Stimulated activated naive CD8-positive, alpha-beta T cell treated with anti-CD3 and anti-CD28 coated beads, Interleukin-15, Interleukin-2, amounts not matched to agents 100 U/mL and 50 U/mL, for 24 hours (primary cell): ENCODE measurements at places on chromosomes 7 and 10.
A peak's percentile ranks its signal among the peaks of the same experiment; 100 is the strongest.

DNA sequence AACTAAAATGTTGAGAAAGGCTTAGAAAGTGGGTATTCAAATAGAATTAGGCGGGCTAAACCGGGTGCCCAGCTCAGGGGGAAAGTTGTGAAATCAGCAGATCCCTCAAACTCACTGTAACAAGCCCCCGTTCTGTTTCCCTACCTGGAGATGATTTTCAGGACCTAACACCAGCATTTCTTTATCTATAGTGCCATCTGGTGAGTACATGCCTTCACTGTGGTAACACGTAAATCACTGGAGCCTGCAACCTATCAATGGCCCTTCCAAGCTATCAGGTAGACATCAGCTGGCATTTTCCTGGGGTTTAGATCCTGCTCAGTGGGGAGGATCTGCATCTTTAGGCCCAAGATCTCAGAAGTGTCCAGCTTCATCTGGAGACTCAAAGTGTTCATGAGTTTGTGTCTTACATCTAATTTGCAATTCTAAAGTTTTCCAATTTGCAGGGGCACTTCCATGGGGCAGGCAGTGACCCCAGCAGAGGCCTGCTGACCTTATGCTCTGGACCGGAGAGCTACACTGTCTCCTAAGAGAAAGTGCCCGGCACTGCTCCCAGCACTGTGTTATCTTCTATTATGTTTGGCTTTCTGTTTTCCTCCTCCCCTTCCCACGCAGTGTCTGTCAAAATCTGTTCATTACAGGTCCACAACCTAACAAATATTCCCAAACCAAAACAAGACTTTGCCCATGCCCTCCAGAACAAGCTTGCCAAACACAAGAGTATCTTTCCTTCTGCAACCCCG lies 132.5 kb downstream of the LSM5 start:
- no peak for DNase-seq

- DNase-seq, result no peak
Observed at GRCh38 chr7:105655500-105656380, 74.4 kb upstream of the EFCAB10 start.

DNA sequence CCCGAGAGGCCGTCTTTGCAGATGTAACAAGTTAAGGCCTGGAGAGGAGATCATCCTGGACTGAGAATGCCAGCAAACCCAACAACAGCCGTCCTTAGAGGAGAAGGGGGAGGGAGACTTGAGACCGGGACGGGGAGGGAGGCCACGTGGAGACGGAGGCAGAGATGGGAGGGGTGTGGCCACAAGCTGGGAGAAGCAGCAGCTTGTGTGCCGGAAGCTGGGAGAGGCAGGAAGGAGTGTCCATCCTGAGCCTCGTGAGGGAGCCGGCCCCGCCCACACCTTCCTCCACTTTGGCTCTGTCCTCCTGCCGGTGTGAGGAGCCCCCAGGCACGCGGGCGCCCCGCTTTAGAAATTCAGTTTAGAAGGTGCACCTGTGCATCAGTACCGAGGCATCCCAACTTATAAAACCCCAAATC lies 95.7 kb downstream of the DNAJB6 start:
- DNase-seq, result peak; percentile 13

DNA sequence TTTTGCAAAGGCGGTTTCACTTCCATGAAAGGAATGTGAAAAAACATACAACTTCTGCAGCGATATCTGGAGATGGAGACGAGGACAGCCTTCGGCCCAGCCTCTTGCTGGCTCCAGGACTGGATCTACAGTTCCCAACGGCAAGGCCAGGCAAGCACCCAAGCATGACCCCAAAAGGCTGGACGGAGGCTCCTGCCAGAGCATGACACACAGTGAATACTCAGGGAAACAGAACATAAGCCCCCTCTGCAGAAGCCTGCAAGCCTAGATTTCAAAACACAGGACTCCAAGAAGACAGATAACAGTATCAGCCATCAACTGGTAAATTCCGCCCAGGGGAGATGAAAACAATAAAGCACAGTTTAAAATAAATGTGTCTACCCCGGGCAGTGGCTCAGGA lies 3.3 kb upstream of the LRRC27 start:
- no peak for DNase-seq

DNA sequence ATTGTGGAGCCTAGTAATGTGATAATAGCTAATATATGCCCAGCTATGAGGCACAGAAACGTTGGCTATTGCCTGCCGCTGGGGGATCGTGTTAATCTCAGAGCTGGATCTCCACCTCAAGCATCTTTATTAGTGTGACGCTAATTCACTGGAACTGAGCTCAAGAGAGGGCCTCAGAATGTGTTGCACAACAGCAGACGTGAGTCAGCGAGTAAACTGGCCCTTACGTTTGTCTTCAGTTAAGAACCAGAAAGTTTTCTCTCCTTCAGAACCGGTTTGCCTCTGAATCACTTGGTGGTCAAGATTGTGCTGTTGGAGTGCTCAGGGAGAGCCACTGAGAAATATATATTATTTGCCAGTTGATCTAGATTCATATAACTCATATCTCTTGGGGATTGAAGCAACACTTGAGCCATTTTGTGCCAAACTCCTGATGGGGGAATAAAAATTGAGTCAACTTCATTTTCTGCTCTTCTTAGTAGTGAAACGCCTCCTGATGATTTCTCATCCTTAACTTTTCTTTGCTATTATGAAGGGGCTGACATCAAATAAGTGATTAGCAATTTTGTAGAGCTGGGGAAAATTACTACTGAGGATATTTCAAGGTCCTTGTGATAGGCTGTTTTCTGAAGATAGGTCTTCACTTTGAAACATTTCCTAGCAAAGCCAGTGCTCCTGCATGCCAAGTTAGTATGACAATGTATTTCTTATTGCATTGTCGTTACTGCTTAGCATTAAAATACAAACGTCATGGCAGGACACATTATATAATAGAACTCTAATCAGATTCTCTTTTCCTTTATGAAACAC lies 22.3 kb downstream of the BZW2 start:
- no peak for DNase-seq

DNA sequence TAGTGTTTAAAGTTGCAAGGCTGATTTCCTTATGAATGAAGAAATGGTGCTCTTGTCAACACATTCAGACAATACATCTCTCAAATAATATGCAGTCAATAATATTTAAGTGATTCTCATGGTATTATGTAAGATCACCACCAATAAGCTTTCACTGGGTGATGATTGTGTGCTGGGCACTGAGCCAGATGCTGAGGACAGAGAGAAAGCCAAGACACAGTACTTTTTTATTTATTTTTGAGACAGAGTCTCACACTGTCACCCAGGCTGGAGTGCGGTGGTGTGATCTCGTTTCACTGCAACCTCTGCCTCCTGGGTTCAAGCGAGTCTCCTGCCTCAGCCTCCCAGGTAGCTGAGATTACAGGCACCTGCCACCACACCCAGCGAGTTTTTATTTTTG lies 130.6 kb upstream of the LSM8 start:
- DNase-seq, result no peak

DNA sequence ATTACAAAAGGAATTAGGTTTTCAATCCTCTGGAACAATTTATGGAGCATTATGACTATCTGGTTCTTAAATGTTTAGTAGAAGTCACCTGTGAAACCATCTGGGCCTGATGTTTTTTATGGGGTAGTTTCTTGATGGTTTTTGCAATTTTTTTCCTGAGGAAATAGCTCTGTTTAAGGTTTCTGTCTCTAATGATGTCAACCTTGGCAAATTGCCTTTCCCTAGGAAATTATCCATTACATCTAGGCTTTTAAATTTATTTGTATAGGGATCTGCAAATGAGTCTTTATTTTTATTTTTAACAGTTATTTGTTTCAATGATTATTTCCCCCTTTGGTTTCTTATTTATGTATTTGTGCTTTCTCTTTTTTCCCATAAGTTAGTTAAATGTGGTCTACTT lies 222.8 kb downstream of the GALNT17 start:
- no peak for DNase-seq

DNA sequence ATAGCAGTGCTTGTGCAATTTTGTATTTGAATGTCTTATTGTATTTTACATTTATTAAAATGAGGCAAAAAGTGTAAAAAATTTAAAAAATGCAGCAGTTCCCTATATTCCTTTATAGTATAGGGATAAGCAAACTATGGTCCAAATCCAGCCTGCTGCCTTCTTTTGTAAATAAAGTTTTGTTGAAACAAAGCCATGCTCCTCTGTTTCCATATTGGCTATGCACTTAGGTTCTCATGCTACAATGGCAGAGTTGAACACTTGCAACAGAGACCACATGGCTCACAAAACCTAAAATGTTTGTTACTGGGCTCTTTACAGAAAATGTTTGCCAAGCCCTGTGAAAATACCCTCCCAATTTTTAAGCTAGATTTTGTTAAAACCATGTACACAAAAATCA lies 50.1 kb downstream of the ARHGAP12 start:
- DNase-seq, result no peak

DNA sequence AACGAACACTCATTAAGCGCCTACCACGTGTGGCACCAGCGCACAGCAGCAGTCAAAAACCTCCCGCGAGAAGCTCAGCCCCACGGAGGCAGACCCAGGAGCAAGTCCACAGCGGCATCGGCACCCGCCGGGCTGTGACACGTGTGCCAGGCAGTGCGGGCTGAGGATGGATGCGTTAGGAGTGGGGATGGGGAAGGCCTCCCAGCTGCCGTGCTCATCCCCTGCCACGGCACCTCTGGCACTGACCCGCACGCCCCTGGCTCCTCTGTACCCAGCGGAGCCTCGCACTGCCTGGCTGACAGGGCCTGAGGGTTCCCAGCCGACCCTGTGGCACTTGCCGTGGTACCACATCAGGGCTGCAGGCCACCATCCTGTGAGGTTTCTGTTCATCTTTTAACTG lies 16.8 kb downstream of the CFAP46 start:
- no peak for DNase-seq

DNA sequence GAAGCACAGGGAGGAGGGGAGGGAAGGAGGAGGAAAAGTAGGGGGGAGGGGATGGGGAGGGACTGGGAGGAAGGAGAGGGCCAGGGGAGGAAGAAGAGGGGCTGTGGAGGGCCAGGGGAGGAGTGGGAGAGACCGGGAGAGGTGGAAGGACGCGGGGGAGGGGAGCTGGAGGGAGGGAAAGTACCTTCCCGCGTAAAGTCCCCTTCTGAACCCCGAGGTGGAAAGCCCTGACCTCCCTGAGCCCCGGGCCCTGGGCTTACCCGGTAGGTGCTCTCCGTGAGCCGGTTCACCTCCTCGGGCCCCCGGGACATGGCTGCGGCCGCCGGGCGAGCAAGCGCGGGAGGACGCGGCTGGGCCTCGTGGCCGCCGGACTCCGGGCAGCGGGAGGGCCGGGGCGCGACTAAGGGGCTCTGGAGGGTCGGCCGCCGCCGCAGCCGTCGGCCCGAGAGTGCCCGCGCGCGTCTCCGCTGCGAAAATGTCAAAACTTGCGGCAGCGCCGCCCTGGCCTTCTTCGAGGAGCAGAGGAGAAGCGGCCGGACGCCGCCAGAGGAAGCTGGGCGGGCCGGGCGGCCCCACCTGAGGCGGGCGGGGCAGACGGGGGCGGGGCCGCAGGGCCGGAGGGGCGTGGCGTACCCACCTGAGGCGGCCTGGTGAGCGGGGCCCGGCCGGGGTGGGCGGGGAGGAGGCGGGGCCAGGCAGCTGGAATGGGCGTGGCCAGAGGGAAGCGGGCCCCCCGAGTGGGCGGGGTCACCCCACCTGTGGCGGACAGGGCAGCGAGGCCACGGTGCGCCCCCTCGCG lies at the start of gene BAIAP2L1:
BAIAP2L1 (minus strand) TSS at position 549 of the 799 bp plus-strand sequence; CDS start at position 311, 238 bp downstream.
- peak; percentile 91 for DNase-seq

DNA sequence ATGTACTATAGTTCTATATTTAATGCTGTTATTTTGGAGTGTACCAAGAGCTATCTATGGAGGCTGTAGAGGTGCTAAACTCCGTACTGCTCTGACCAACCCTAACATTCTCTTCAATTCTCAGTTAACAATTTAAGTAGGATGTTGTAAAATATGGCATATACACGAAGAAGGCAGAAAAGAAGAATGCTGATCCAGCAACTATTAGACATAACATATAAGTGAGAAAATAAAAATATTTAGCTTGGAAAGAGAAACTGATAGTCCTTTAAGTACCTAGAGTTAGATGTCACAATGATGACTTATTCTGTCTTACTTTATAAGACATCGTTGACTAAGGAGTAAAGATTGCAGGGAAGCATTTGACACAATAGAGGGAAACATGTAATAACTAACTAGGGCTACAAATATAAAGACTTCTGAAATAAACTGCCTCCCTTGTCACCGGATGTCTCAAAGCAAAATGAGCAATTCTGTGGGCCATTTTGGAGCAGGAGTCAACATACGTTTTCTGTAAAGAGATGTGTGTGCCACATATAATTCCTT lies 159.5 kb downstream of the CPEB3 start:
- no peak for DNase-seq

DNA sequence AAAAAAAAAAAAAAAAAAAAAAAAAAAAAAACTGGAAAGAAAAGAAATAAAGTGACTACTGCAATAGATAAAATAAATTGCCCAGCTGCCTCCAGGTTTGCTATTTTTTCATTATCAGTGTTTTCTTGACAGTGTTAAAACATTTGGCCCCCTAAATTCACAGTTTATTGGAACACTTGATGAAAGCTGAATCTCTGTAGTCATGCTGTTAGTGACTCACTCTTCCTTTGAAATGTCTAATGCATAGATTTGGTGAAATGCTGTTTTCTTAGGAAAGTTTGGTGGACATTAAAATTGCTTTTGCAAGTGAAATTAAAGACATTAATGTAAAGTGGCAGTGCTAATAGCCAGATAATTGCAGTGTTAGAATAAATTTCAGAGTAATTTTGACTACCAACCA lies 785.2 kb downstream of the NRG3 start:
- no peak for DNase-seq

GRCh38 chr7:70500261-70500660 lies 631.7 kb upstream of the GALNT17 start:
- no peak for DNase-seq

- no peak for DNase-seq
Observed at GRCh38 chr10:404346-404745, 269.1 kb downstream of the ZMYND11 start.
